ENCODE measurements at places on chromosomes 2 and 18. TPM values are rescaled to one million over a fixed set of nuclear protein-coding genes. Genes with fewer than 3 reads are reported as not detected.

DNA sequence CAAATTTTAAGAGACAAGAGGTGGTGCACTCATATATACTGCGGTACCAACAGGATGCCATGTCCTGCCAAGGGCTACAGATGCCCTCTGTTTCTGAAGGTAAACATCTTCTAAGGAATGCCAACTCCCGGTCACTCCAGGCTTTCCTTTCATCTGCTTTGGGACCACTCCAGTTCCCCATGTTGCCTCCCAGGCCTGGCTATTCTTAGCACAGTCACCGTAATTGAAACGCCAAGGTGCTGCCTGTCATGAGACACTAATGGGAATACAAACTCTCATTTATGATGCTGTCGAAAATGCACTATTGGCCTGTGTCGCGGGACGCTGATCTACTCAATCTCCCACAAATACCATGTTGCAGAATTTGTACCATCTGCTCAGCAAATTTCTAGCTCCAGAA, 79.6 kb downstream of the KLF7 start:
- no peak for DNase-seq

Gene DNER
- total RNA-seq, result not detected

DNA sequence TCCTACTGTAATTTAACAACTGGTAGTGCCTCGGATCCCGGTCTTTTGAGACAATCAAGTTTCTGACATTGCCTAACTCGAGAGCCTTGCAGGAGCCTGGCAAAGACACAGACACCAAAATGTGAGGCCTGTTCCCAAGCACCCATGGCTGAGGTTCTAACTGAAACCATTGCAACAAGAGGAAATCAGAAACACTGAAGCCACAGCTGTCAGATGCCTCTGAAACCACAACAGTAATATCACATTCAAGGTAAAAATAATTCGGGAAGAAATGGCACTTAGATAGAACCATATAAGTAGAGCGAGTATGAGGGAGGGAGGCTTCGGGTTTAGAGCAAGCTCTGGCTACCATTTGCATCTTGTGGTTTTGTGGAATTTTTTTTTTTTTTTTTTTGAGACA, 285.9 kb downstream of the FBXO15 start:
- no peak for DNase-seq

DNA sequence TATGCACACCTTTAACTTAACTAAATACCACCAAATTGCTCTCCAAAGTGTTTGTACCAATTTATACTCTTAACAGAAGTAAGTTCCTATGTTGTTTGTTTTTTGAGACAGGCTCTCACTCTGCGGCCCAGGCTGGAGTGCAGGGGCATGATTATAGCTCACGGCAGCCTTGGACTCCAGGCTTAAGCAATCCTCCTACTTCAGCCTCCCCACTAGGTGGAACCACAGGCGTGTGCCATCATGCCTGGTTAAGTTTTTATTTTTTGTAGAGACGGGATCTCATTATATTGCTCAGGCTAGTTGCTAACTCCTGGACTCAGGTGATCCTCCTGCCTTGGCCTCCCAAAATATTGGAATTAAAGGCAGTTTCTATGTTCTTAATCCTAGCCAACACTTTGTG, 13.1 kb upstream of the NAB1 start:
- no peak for DNase-seq

- DNase-seq, result no peak
Measured at GRCh38 chr2:1739961-1740715, 4.2 kb downstream of the PXDN start.

DNA sequence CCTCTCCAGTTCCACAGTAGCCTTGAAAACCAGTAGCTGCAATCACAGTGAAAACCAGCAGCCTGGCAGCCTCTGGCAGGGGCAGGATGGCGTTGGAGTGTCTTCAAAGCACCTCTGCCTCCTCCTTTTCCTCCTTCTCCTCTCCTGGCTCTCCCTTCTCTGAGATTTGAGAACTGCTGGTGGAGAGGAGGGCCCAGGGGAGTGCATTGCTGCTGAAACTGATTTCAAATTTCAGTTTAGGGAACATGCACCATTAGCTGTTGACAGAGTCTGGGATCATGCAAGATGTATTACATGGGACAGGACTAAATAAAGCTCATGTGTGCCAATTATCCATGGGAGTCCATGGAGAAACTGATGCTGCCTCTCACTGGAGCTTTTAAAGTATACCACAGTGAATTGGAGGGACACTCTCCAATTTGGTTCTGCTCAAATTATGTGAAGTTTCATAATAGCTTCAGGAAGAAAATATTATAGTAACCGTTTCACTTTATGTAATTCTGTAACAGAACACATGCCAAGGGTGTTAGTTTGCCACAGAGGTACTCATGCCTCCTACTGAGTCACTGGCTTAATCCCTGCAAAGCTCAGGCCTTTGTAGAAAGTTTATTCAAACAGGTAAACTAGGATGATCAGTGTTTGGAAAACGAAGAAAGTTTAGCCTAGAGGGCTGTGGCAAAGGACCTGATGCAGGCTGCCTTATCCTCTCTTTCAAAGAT, 146.1 kb downstream of the PRPF40A start:
- no peak for DNase-seq

- no peak for DNase-seq
Measured at GRCh38 chr2:218578272-218578877, 9.7 kb downstream of the CNOT9 start.

DNA sequence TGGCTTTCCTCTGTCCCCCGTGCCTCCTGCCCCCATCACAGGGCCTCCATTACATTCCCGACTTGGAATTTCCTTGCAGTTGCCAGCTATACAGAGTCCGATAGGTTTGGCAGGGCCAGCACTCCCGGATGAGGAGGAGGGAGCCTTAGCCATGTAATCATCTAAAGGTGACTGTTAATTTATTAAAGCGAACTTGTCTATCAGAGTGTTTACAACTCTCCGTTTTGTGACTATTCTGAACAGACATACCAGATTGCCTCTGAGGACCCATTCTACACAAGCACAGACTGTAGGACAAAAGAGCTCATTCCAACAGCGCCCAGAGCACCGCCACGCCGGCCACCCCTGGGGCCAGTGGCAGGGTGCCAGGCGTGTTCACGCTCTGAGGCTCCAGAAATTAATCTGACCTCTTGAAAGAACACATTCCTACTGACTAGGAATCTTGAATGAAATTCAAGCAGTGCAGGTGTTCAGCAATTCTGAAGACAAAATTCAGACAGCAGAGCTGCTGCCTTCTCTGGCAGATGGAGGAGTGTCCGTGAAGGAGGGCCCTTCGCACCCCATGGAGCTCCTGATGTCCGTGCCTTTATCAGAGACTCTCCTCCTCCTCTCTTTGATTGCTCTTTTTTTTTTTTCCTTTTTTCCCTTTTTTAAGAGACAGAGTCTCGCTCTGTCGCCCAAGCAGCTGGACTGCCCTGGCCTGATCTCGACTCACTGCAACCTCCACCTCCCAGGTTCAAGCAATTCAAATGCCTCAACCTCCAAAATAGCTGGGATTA, 58.1 kb upstream of the RALBP1 start:
- DNase-seq, result no peak

GRCh38 chr18:28036488-28036887, 140.4 kb downstream of the CDH2 start:
- DNase-seq, result no peak

DNA sequence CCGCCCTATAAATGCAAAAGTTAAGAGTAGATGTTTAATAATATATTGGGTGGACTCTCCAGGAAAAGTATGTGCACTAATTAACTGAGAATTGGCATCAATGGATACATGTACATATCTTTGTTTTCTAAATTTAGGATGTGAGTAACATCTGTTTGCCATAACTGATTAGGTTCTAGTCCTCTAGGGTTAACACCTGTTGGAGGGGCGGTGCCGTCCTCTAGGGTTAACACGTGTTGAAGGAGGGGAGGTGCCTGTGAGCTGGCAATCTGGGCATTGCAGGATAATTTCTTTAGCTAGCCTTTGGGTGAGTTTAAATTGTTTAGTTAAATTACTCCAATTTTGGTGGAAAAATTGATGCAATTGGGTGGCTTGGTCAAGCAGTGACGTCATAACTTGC, 30.9 kb downstream of the HTR2B start:
- DNase-seq, result no peak

DNA sequence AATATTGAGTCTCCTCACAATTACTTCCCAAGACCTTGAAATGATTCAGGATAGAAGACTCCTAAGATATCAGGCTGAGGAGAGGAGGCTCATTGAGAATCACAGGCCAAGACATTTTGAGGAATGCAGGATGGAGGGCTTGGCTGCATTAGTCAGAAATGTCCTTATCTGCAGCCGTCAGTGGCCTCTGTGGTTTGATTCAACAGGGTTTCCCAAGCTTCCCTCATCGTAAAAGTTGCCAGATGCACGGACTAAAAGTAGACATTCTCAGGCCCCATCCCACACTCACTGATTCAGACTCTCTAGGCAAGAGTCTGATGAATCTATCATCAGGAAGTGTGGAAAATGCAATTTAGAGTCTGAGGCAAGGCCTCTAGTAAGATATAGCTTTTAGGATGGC, 34.0 kb upstream of the TMEM178A start:
- no peak for DNase-seq

- DNase-seq, result no peak
Measured at GRCh38 chr2:133787207-133787606, 218.9 kb upstream of the NCKAP5 start.

GRCh38 chr18:67278984-67279383, 237.5 kb downstream of the DSEL start:
- DNase-seq, result no peak

Gene SERPINB12
- total RNA-seq, result not detected

GRCh38 chr2:204325468-204325867, 219.8 kb upstream of the PARD3B start:
- DNase-seq, result peak; percentile 90

Gene LTBP1
- total RNA-seq, result 64.9 TPM

Gene FAM228A
- not detected for total RNA-seq

DNA sequence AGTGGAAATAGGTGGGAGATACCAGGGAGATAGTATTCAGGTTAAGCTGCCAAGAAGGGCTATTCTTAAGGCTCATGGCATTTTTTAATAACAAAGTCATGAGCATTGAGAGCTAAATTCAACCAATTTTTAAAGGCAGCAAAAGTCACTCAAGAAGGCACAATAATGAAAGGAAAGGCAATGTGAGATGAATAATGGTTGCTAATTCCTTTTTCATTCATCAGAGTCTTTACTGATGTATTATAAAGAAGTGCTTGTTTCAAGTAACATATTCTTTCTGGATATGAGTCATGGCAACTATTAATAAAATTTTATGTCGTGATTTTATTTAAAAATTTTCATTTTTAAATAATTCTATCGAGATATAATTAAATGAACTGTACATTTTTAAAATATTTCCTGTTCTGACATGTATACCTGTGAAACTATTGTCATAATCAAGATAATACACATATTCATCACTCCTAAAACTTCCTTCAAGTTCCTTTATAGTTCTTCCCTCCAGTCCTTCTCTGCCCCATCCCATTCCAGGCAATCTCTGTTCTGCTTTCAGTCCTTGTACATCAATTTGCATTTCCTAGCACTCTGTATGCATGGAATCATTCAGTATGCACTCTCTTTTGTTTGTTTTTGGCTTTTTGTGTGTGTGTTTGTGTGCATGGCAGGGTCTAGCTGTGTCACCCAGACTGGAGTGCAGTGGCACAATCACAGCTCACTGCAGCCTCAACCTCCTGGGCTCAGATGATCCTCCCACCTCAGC, 40.8 kb downstream of the VWC2L start:
- DNase-seq, result no peak

- DNase-seq, result peak; percentile 15
Measured at GRCh38 chr18:58862851-58863538, 1.7 kb upstream of the ZNF532 start.

GRCh38 chr2:30580391-30580790, 133.3 kb downstream of the LCLAT1 start:
- no peak for DNase-seq

Gene RND3
- 70.9 TPM for total RNA-seq

- no peak for DNase-seq
Measured at GRCh38 chr2:137729305-137729704, 235.0 kb upstream of the HNMT start.

- no peak for DNase-seq
Measured at GRCh38 chr18:55351241-55351691, 236.7 kb downstream of the TCF4 start.

DNA sequence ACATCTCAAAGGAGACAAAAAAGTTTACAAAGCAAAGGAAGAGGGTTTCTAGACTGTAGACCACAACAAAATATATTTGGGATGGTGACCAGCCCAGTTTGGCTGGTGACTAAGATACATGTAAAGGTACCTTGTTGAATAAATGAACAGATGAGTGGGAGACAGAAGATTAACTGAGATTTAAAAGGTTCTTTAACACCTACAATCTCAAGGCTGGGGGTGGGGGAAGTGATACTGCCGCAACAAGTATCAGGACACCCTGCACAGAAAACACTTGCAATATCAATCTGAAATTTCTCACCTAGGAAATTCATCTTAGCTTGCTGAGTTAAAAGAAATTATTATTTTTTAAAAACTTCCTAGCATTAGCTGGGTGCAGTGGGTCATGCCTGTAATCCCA, 8.3 kb downstream of the RNF149 start:
- DNase-seq, result no peak

DNA sequence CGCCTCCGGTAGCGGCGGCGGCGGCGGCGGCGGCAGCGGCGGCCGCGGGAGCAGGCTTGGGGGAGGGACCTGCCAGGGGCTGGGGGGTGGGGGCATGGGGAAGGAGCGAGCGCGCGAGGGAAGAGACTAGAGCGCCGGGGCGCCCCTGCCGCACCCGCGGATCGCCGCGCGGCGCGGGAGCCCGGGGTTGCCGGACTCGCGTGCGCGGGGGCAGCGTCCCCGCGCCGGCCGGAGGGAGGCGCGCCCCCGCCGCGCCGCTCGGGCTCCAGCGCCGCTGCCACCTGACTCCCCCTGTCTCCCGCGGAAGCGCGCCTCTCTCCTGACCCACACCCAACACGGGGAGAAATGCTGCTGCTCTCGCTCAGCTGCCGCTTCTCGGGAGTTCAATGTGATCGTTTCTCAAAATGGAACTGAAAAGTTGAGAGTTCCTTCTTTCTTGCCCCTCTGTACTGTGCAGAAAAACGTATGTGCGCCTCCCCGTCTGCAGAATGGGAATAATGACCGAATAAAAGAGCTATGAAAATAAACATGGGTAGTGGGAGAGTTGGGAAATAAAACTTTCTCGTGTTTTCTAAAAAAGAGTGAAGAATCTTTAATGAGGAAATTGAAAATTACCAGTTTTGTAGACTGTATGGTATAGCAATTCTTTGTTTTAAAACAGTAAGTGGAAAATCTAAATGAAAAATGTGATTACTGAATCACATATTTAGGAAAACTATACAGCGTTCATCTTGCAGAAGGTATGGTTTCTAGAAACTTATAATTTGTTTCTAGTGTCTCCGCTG, 455 bp upstream of the TLK1 start:
- DNase-seq, result peak; percentile 74

- no peak for DNase-seq
Measured at GRCh38 chr2:160977376-160977775, 182.9 kb upstream of the TANK start.

- no peak for DNase-seq
Measured at GRCh38 chr18:7908681-7909299, 341.7 kb downstream of the PTPRM start.

Gene CABLES1
- 27.2 TPM for total RNA-seq
